Right forelimb (tissue), 1 donor: ENCODE measurements at places on chromosomes 11 and 22.

DNA sequence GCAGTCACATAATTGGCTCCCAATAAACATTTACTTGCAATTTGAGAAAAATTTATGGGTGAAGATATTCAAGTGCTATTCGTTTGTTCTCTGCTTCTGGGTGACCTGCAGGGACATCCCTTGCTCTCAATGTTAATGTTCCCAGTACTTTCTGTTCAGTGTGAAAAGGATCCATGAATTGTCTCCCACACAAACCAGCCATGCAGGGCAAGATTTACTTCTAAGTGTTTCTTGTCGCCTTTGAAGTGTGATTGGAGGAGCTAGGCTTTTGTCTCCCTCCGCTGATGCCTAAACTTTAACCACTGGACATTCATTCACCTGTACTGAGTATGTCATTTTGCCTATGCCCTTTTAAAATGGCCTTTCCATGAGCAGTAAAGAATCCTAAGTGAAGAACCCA is 66.4 kb upstream of the ADA2 start:
- DNase-seq = no peak

GRCh38 chr22:20533879-20534265 is 26.5 kb downstream of the MED15 start:
- no peak for DNase-seq

DNA sequence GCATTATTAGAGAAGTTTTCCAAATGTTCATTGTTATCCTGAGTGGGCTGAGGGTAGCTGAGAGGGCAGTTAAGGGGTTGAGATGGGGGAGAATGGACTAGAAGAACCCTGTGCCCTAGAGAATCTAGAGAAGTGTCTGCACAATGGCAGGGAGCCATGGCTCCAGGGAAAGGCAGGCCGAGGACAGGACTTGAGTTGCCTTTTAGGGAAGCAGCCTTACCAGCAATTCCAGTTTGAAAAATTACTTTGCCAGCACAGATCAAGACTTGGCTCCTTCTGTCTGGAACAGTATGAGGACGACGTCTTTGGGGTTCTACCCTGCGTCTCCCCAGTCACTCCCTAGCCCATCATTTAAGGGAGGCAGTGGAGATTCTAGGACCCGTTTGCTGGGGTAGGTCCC is 25.7 kb upstream of the MICAL3 start:
- DNase-seq = no peak

GRCh38 chr22:46660604-46661201 is 40.5 kb downstream of the GRAMD4 start:
- DNase-seq = no peak

GRCh38 chr11:70315716-70316115 is 45.2 kb downstream of the PPFIA1 start:
- DNase-seq = no peak

GRCh38 chr11:34049028-34049427 is 2.5 kb upstream of the CAPRIN1 start:
- DNase-seq = no peak

DNA sequence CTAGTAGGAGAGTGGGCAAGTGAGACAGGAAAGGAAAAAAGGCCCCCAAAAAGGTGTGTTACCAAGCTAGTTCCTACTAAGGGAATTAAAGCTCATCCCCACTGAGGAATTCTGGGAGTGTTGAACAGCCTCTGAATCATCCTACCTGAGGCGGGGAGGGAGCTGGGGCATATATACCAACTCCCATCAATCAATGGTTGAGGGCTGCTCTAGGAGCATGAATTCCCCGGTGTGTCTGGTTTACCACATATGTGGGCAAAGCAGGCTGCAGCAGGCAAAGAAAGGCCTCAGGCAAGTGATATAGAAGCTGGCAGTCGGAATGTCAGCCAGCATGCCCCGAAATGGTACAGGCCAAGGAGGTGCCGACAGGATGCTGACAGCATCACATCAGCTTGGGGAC is 23.6 kb upstream of the CDON start:
- no peak for DNase-seq

- no peak for DNase-seq
These were observed 31.6 kb upstream of the SNX19 start for GRCh38 chr11:130947889-130948288.

- DNase-seq = no peak
These were observed 34.5 kb upstream of the ANO3 start for GRCh38 chr11:26297189-26297975.

DNA sequence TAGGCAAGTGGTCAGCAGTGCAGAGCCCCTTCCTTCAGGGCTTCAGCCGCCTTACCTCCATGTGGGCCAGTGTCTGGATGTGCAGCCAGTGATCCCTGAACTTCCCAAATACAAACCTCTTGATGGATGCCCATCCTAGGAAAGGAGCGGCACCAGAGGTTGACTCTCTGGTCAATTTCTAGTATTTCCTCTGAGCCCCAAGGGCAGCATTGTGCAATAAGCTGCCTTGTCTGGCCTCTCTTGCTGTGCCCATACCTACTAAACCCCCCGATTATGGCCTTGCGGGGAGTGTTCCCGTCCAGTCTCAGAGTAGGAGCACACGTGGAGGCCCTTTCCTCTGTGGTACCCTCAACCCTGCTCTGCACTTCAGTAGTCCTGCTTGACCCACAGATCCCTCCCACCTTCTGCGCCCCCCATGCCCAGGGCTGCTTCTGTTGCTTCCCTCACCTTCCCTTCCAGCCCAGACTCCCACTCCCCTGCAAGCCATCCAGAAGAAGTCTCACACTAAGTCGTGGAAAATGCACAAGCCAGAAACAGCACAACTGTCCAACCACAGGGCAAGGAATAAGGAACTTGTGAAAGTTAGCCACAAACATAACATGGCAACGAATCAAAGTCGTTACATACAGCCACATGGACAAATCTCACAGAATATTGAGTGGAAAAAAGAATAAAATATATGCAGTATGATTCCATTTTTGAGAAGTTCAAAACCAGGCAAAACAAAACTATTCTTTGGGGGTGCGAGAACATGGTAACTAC is 39.6 kb upstream of the HORMAD2 start:
- no peak for DNase-seq

DNA sequence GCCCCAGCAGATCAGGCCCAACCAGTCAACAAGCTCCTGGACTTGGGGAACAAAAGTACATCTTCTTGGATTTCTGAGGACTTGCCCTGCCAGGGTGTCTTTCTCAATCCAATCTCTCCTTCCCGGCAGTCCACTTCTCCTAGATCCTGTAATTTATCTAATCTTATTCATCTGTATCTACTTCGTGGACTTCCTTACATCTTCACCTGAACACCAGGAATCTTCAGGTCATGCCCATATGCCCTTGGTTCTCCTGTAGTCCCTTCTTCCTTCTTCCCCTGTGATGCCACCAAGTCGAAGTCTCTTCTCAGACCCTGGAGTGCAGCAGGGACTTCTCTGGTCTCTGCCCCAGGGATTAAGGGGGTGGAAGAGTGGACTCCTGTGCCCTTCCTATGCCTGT is 100.3 kb downstream of the ZNF280B start:
- DNase-seq = no peak

GRCh38 chr11:69211920-69212797 is 56.4 kb downstream of the SMIM38 start:
- DNase-seq = peak; percentile 37

GRCh38 chr22:38628444-38628843 is 27.7 kb downstream of the FAM227A start:
- no peak for DNase-seq

DNA sequence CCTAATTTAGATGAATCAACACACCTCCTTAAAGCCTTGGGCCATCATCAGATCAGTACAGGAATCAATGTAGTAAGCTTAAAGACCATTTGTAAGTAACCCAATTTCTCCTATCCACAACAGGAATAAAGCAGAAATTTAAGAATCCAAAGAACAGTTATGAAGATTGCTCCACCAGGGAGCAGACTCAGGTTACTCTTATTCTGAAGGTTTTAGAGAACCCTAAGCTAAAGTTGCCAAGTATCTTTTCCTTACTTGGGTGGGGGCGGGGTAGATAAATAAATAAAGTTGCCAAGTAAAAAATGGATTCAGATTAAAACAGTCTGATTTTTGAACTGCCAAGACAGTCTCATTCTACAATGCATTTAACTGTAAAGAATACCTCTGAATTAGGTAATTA is 18.1 kb downstream of the CKAP5 start:
- no peak for DNase-seq

DNA sequence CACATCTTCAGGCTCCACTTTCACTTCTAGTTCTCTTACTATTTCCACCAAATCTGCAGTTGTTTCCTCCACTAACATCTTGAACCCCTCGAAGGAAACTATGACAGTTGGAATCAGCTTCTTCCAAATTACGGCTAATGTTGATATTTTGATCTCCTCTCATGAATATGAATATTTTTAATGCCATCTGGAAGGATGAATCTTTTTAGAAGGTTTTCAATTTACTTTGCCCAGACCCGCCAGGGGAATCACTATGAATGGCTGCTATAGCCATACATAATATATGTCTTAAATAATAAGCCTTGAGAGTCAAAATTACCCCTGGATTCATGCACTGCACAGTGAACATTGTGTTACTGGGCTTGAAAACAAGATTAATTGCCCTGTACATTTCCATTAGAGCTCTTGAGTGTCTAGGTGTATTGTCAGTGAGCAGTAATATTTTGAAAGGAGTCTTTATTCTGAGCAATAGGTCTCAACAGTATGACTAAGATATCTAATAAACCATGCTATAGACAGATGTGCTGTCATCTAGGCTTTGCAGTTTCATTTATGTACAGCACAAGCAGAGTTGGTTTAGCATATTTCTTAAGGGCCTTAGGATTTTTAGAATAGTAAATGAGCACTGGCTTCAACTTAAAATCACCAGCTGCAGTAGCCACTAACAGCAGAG is 48.3 kb upstream of the LRRC55 start:
- no peak for DNase-seq

- no peak for DNase-seq
These were observed 74.0 kb upstream of the CLDN5 start for GRCh38 chr22:19598054-19598855.

- no peak for DNase-seq
These were observed 13.4 kb upstream of the IL2RB start for GRCh38 chr22:37163096-37163489.

GRCh38 chr22:38728871-38729796 is 23.4 kb downstream of the GTPBP1 start:
- DNase-seq = no peak

DNA sequence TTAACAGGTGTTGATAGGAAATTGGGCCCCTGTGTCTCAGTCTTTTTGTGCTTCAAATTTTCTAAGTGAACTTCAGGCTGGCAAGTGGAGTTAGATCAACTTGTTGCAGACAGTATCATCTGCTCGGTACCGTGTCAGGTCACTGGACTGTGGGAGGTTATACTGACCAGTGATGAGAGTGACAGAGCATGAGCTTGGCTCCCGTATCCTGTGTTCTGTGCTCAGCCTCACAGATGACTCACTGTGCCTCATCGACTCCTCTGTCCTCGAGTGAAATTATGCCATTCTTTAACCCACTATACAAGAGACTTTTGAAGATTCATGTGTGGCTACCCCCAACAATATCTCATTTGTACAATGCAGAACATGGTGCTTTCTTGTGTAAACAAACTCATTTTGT is 7.9 kb downstream of the GRAP2 start:
- no peak for DNase-seq

DNA sequence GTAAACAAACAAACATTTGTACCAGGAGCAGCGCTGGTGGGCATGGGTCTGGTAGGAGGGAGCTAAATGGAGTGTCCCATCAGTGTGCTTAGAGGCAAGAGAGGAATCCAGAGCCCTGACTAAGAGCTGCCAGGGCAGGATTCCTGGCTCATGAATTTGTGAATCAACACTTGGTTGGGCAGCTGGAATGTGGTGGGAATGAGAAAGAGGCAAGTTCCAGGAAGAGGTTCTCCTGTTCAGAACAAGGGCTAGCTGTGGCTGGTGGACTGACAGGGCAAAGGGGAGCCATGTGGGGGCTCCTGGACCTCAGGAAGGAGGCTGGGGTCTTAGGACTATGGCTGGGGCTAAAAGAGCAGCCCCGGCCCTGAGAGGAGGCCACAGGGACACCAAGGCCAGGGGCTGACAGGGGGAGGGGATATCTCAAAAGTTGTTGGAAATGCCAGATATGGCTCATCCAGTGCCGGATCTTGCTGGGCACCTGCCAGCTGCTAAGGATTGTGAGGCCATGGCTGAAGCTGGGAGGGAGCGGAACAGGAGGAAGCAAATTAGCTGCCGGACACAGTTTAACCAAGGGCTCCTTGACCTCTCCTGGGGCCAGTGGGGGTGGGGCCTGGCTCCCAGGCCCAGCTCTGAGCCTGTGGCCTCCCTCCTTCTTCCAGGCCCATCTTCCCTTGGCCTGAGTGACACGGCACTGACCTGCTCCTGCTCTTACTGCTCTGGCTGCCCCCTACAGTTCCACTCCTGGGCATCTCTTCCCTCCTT is 14.6 kb upstream of the P2RY6 start:
- DNase-seq = peak; percentile 35

GRCh38 chr11:94315664-94316063 is 11.3 kb downstream of the IZUMO1R start:
- no peak for DNase-seq

DNA sequence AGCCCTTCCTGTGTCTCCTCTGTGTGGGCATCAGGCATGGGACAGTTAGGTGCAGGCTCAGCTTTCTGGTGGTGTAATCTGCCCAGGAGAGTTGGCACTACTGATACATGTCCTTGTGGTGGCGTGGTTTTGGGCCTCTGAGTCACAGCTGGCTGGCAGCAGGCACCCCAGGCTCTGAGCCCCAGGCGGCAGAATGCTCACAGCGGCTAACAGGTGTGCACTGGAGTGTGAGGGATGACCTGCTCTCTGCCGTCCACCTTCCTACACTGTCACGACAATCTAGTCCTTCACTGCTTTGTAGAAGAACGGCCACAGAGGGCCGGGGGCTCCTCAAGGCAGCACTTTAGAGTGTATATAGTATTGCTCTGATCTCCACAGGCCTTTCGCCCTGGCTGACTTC is 100.3 kb upstream of the PITPNB start:
- DNase-seq = no peak

DNA sequence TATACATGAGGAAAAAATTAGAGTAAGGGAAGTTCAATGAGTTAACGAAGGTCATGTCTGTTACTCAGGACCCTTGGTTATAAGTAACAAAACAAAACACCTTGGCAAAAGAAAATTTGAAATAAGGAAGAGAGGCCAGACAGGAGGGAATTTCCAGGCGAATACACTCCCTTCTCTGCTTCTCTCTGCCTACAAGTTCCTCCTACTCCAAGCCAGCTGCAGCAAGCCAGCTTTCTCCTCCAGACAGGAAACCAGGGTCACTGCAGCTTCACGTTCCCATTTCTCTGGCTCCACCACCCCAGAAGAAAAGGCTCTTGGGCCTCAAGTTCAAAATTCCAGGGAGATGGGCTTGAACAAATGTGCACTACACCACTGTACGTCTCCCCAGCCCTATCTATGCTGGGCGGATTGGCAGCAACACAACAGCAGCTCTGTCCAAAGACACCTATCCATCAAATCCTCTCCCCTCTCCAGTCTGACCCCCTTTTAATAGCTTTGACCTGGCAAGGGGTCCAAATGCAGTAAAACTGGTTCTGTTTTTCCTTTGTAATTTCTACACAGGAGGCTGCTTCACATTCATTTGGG is 27.7 kb downstream of the SMCO4 start:
- no peak for DNase-seq

- DNase-seq = peak; percentile 18
These were observed 11.3 kb downstream of the LMO1 start for GRCh38 chr11:8252388-8252787.
